Forelimb muscle (tissue), 1 donor: ENCODE measurements at places on chromosomes 16 and 17. TPM values are rescaled to one million over a fixed set of nuclear protein-coding genes. Genes with fewer than 3 reads are reported as not detected.

DNA sequence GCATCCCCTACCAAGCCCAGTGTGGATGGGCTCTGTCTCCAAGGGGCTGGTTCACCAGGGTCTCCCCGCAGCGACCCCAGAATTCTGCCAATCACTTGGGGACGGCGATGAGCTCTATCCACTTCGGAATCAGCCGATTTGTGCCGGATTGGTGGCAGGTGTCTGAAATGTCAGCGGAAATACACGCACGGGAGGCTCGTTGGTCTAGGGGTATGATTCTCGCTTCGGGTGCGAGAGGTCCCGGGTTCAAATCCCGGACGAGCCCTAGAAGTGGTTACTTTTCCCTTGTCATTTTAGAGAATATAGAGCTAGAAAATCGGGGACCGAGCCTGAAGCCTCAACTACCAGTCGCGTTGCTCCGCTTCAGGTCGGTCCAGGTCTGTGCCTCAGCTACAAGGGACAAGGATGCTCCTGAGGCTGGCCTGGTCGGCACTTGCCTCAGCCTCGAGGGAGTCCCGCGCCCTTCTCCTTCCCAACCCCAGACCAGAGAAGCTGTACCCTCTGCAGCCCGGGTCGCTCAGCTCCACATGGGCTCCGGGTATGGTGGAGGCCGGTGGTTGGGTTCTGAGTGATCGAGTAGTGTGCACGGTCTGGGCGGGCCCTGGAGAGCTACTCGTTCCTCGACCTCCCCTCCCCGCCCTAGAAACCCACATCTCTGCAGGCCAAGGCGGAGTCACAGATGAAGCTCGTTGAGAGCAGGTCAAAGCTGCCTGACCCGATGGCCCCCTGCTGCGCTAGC, 16.0 kb upstream of the OR1F1 start:
- DNase-seq: no peak

DNA sequence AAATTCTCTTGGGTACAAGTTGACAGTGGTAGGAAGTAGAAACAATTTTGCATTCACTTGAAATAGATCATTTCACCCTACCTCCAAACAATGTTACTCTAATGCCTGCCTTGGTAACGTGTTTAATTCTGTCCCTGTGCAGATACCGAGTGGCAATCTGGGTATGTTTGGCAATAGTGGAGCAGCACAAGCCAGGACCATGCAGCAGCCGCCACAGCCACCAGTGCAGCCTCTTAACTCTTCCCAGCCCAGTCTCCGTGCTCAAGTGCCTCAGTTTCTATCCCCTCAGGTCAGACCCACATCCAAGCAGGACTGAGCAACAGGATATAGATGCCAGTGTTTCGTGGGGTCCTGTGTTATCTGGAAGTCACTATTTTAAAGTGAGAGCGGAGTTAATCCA, 49.3 kb downstream of the TMC6 start:
- no peak for DNase-seq

DNA sequence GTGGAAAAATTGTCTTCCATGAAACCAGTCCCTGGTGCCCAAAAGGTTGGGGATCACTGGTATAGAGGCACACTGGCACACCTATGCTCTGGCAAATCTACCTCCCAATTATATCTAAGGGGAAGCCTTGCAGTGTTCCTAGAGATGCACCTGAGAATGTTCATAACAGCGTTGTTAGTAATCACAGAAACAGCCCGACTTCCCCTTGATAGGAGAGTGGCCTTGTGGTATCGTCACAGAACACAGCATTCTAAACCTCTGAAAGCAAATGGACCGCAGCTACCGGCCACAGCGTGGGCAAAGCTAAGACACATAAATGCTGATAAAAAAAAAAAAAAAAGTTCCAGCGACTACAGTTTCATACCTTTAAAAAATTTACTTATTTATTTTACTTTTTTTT, 39.1 kb upstream of the ADGRG1 start:
- DNase-seq: no peak

- DNase-seq: no peak
Measured at GRCh38 chr17:6179017-6179416, 108.8 kb downstream of the WSCD1 start.

- no peak for DNase-seq
Measured at GRCh38 chr16:86824751-86825296, 246.5 kb downstream of the FOXL1 start.

The KRT17 gene
- polyA plus RNA-seq: 0.71 TPM
